ENCODE measurements at places on chromosomes 2 and 18.

GRCh38 chr18:44786688-44787087 is 106.0 kb downstream of the SETBP1 start:
- DNase-seq = no peak

DNA sequence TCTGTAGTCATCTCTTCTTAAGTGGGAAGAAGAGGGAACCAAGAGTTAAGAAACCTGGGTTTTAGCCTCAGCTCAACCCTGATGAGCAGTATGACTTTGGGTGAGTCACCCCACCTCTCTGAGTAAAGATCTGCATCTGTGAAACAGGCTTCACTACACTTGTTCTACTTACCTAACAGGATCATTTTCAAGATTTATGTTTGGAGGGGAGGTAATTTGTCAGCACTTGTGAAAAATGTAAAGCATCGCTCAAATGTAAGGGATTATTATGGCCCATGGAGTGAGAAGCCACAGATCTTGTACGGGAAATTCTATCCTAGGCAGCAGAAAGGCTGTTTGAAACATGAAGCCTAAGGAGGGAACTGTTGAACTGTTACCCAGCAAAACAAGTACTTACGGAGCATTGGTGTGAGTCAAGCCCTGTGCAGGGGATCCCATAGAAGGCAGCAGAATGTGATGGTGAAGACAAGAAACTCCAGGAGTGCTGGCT is 160.6 kb downstream of the PRKCE start:
- no peak for DNase-seq

GRCh38 chr2:204966245-204966644 is 421.0 kb downstream of the PARD3B start:
- no peak for DNase-seq

GRCh38 chr2:9967053-9967775 is 15.7 kb downstream of the GRHL1 start:
- DNase-seq = no peak

- no peak for DNase-seq
Observed at GRCh38 chr2:133138693-133139092, 429.6 kb downstream of the NCKAP5 start.

- no peak for DNase-seq
Observed at GRCh38 chr18:48545757-48546321, 7.0 kb downstream of the CTIF start.

DNA sequence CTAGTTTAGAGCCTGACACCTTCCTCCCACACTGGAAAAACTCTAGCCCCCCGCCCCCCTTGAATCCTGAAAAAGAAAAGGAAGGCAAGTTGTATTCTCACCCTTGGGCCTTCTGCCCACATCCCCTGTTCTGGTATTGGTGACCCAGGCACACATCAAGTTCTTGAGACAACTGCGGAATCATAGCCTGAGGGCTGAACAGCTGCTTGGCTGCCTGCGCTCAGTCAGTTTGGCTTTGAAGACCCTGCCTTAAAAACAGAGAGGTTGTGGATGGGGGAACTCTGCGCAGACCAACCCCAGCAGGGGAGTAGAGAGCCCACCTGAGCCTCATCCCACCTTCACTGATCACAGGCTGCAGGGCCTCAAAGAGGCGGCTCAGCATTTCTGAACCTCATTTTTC is 229.2 kb downstream of the ANAPC1 start:
- DNase-seq = no peak

GRCh38 chr2:143994961-143995360 is 525.0 kb downstream of the ZEB2 start:
- DNase-seq = no peak

DNA sequence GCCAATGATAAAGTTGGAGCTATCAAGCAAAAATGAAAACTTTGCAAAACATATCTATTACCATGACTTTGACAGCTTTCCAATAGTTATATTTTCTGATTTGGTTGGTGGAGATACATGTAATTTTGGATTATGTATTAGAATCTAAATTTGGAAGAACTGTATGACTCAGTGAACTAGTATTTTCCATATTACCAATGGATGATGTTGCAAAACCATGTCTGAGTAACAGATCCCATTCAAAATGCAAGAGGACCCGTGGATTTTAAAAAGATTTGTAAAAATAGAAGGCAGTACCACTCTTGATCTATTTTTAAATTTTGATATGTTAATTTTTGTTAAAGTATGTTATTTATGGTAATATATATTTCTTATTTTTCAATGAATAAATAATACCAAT is 83.0 kb downstream of the TAF4B start:
- DNase-seq = no peak

GRCh38 chr2:240208631-240209211 is 68.3 kb upstream of the OTOS start:
- DNase-seq = no peak

- no peak for DNase-seq
Observed at GRCh38 chr2:169031202-169031601, at the start of gene ABCB11. Gene ABCB11, minus strand, starts transcription at chr2:169031324. Its CDS starts 13,199 bp downstream, at chr2:169018125.

GRCh38 chr2:20421336-20421987 is 25.4 kb upstream of the RHOB start:
- no peak for DNase-seq

DNA sequence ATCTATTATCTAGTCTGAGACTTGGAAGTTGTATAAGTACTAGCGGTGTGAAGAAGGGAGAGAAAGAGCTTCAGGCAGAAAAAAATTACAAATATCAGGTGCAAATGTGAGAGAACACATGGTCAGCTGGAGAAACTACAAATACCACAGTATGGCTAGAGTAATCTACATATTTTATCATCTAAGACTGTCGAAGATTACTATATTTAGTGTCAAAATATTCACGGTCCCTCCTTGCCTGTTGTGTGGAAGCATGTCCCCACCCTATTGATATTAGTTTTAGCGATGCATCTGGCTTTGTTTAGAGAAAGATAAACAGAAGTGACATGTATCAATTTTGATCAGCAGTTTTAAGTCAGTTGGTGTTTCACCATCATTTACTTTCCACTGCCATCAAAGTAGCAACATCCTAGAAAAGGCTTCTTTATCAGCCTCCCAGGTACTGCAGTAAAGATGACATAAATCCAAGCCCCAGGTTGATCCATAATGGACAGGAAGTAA is 90.5 kb upstream of the ITGA4 start:
- no peak for DNase-seq

- no peak for DNase-seq
Observed at GRCh38 chr2:127108090-127108523, 1.2 kb upstream of the BIN1 start.

- DNase-seq = peak; percentile 30
Observed at GRCh38 chr2:68653034-68653433, 9.7 kb downstream of the PROKR1 start.

GRCh38 chr18:384897-385296 is 115.6 kb downstream of the COLEC12 start:
- DNase-seq = no peak

- DNase-seq = no peak
Observed at GRCh38 chr18:76678248-76678647, 144.1 kb upstream of the ZNF236 start.

DNA sequence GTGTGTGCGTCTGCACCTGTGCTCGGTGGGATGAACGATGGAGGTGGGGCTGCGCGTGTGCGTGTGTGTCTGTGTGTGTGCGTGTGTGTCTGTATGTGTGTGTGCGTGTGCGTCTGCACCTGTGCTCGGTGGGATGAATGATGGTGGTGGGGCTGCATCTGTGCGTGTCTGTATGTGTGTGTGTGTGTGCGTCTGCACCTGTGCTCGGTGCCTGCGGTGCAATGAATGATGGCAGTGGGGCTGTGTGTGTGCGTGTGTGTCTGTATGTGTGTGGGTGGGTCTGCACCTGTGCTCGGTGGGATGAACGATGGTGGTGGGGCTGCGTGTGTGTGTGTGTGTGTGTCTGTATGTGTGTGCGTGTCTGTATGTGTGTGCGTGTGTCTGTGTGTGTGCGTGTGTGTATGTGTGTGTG is 48.5 kb upstream of the CTDP1 start:
- DNase-seq = no peak

GRCh38 chr2:215517391-215517790 is 81.5 kb upstream of the FN1 start:
- DNase-seq = no peak

DNA sequence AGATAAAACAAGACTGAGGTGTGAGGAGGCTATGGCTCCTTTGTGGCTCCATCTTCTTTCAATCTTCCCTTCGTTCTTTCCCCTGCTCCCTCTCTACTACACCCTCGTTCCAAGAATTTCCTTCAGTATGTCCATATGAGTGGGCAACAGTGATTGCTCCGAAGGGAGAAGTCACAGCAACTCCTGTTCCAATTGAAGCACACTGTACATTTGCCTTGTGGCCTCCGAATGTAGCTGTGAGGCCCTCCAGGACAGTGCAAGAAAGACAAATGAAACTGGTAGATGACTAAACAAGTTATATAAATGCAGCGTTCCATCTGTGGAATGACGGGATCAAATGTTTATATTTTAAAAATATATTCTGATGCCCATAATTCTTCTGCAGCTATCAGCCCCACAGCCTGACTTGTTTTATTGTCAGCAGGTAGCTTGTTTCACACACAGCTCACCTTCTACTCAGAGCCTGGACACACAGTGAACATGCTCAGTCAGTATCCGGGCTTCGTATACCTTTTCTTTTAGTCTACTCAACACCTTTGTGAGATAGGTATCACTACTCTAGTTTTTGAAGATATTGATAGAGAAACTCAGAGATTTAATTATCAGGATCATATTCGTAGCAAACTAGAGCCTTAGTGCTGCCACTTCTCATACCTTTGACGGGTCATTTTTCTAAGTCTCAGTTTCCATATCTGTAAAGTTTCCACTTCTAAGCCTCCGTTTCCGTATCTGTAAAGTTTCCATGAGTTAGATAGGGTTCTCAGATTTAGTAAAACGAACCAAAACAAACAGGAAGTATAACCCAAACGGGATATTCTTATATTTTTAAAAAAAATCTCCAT is 216.7 kb upstream of the STON1 start:
- DNase-seq = no peak

DNA sequence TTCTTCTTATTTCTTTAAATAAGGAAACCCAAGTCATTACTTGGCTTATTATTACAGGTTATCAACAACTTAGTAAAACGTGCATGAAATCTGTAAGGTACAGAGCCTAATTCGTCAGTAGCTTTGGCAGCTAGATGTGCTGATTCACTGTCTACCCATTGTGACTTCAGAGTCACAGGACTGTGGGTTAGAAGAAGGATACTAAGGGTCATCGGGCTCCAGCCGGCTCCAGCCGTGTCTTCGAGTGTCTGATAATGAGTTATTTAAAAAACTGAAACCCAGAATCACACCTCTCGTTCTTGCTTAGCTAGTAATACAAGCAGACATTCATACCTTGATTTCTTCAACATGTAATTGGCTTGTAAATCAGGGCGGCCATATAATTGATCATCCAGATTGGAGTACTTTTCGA is 170.5 kb downstream of the FMNL2 start:
- no peak for DNase-seq

GRCh38 chr2:160752475-160753330 is 259.1 kb upstream of the RBMS1 start:
- peak; percentile 18 for DNase-seq

DNA sequence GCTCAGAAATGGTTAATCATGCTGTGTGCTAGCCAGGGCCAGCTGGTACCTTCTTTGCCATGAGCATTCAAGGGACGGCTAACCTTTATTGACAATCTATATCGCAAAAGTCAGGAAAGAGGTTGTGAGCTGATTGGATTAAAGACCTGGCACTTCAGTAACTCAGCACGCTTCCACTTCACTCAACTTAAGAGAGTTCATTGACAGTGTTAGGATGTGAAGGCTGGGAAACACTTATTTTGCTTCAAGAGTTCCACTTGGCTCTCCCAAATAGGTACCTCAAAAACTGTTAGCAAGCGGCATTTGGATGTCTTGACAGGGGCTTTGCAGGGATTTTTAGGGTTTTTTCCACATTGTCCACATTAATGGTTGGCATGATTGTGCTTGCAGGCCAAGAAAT is 25.1 kb upstream of the TXNDC2 start:
- no peak for DNase-seq

DNA sequence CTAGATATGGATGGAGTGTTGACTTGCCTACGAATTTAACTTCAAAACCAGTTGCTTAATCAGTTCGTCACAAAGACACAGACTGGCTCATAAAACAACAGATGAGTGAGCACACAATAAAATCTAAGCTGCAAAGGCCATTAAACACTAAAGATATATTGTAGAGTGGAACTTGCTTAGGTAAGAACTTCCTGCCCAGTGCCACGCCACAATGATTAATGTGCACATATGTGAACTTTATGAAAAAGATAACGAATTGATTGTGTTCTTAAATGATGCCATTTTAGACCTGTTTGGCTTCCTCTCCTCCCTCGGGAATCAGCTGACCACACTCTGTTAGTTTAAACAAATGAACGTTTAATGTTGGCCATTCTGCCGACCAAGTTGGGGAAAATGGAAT is 2031.3 kb upstream of the CELF4 start:
- DNase-seq = no peak

GRCh38 chr2:84458551-84459017 is 496 bp downstream of the SUCLG1 start:
- peak; percentile 29 for DNase-seq

DNA sequence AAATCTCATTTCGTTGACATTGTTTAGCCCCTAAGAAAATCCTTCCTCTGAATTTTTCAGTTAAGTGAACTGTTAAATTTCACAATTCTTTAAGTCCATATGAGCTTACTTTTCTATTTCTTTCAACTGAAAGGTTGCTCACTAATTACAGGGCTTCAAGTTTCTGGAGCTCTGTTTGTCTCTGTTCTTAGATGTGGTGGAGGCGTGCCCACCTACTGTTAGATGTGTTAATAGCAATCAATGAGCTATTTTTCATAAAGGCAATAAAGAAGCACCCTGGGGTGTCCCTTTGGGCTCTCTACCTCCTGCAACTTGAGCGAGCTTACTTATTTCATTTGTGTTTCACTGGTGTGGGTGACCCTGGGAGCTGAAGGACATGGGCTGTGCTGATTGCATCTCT is 25.0 kb downstream of the CREG2 start:
- DNase-seq = no peak

DNA sequence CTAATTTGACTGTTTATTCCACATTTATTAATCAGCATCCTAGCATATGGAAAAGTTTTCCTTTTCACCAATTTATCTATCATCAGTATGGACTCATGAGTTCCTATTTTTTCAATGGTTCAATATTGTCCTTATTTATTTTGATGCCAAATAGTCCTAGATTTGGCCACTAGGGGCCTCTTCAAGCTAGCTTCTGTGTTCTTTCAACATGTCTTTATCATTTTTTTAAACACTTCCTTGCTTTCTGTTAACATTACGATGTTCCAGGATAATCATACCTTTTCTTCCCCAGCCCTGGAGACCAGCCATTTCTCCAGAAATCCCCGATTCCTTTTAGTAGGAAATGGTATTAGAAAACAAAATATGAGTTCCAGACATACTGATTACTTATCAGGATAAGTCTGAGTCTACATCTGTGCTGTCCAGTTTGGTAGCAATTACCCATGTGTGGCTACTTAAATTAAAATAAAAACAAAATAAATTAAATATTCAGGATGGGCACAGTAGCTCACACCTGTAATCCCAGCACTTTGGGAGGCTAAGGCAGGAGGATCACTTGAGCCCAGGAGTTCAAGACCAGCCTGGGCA is 70.6 kb downstream of the RPE start:
- no peak for DNase-seq

DNA sequence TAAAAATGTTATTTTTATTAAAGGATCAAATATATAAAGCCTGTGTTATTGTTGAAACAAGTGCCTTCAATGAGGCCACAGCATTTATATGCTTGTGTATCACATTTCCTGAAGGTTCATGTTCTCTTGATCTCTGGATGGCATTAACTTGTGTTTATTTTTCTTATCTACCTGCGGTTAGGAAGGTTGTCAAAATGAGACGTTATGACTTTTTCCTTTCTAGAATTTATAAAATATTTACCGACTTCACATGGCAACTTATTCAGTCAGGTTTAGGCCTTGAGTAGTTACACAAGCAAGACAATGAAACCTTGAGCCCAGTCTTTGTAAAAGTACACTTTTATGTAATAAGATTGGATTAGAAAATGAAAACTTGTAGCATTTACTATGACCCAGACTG is 196.4 kb upstream of the ACVR2A start:
- no peak for DNase-seq

Measured in activated CD4-positive, alpha-beta T cell treated with anti-CD3 and anti-CD28 coated beads, Interleukin-2, amount 50 U/mL, for 48 hours (primary cell).